ENCODE measurements at places on chromosomes 12 and 14.
A peak's percentile ranks its signal among the peaks of the same experiment; 100 is the strongest.

- DNase-seq, result no peak
Observed at GRCh38 chr14:61471297-61472005, 150.1 kb downstream of the PRKCH start.

- DNase-seq, result peak; percentile 43
Observed at GRCh38 chr12:19434538-19434937, 4.8 kb upstream of the AEBP2 start.

GRCh38 chr12:4286228-4286627 lies 12.7 kb downstream of the CCND2 start:
- DNase-seq, result no peak

DNA sequence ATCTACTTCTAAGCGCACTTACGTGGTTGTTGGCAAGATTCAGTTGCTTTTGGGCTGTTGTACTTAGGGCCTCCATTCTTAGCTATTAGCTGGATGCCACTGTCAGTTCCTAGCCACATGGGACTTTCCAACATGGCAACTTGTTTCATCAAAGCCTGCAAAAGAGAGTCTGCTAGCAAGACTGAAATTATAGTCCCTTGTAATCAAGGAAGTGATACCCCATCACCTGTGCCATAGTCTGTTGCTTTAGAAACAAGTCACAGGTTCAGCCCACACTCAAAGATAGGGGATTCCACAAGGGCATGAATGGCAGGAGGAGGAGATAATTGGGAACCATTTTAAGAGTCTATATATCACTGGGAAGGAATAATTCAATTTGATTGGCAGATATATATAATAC lies 27.1 kb upstream of the SLC17A8 start:
- no peak for DNase-seq

- no peak for DNase-seq
Observed at GRCh38 chr12:89856431-89856830, 147.8 kb upstream of the ATP2B1 start.

- DNase-seq, result no peak
Observed at GRCh38 chr12:65443038-65443437, 164.6 kb downstream of the MSRB3 start.

- no peak for DNase-seq
Observed at GRCh38 chr12:5455045-5455444, 23.1 kb downstream of the NTF3 start.
